ENCODE measurements at places on chromosomes 7 and 10.

DNA sequence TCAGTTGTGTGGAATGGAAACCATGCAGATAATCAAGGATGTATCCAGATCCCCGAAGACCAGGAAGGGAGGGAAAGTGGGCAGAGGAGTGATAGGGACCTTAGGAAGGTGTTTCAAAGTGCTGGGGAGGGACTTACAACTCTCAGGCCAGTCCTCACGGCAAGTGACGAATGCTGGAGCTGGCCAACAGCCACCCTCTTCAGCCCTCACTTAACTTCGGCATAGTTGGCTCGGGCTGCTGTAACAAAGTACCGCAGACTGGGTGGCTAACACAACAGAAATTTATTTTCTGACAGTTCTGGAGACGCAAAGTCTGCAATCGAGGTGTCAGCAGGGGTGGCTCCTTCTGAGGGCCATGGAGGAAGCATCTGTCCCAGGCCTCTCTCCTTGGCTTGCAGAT, 265.9 kb upstream of the YAE1 start:
- no peak for DNase-seq

DNA sequence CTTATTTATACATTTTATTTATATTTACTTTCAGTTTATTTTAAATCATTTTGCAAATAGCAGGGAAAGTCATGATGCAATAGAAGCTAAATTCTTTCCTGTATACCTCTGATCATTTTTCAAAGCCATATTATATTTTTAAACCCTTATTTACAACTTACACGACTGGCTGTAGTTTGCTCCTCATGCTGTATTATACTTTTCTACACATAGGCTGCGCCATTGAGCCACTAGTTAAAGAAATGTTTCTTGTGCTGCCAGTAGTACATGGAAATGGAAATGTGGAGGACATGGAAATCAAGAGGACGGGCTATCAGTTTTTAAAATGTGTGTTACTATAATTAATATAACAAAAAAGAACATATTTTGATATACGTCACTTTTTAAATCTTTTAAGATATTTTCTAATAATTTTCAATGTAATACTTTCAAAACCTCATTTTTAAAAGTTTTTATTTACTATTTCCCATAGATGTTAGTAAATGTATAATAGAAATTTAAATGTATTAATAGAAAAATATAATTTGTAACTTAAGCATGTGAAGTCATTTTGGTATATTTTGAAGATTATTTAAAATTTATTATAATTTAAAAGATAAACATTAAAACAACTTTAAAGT, 118.5 kb downstream of the VTI1A start:
- DNase-seq: peak; percentile 23

GRCh38 chr10:129800796-129801340, 163.2 kb downstream of the EBF3 start:
- DNase-seq: no peak

DNA sequence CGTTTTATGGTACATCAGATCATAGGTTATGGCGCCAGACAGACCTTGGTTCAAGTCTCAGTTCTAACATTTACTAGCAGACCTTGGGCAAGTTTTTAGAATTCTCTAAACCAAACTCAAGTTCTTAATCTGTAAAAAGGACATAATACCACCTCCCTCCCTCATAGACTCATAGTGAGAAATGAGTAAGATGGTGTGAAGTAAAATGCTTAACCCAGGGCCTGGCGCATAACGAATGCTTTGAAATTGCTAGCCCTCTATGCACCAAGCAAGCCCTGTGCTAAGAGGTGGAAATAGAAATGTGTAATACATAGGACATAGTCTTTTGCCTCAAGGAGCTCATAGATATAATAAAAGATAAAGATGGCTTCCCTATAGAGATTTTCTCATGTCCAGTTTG, 17.7 kb upstream of the SLC35B4 start:
- DNase-seq: no peak

GRCh38 chr10:118394301-118395200, 52.4 kb upstream of the FAM204A start:
- DNase-seq: no peak

All from COLO829 (cell line).